ENCODE measurements at places on chromosomes 3 and 15. TPM values are rescaled to one million over a fixed set of nuclear protein-coding genes. Genes with fewer than 3 reads are reported as not detected.

The STRIT1 gene
- total RNA-seq: not detected

- no peak for DNase-seq
Measured at GRCh38 chr3:109265295-109265694, 51.0 kb downstream of the DPPA2 start.

The TUSC7 gene
- total RNA-seq: not detected

- no peak for DNase-seq
Measured at GRCh38 chr3:126121632-126122031, 37.7 kb upstream of the SLC41A3 start.
